ENCODE measurements at places on chromosomes 3 and 15. TPM values are rescaled to one million over a fixed set of nuclear protein-coding genes. Genes with fewer than 3 reads are reported as not detected.

DNA sequence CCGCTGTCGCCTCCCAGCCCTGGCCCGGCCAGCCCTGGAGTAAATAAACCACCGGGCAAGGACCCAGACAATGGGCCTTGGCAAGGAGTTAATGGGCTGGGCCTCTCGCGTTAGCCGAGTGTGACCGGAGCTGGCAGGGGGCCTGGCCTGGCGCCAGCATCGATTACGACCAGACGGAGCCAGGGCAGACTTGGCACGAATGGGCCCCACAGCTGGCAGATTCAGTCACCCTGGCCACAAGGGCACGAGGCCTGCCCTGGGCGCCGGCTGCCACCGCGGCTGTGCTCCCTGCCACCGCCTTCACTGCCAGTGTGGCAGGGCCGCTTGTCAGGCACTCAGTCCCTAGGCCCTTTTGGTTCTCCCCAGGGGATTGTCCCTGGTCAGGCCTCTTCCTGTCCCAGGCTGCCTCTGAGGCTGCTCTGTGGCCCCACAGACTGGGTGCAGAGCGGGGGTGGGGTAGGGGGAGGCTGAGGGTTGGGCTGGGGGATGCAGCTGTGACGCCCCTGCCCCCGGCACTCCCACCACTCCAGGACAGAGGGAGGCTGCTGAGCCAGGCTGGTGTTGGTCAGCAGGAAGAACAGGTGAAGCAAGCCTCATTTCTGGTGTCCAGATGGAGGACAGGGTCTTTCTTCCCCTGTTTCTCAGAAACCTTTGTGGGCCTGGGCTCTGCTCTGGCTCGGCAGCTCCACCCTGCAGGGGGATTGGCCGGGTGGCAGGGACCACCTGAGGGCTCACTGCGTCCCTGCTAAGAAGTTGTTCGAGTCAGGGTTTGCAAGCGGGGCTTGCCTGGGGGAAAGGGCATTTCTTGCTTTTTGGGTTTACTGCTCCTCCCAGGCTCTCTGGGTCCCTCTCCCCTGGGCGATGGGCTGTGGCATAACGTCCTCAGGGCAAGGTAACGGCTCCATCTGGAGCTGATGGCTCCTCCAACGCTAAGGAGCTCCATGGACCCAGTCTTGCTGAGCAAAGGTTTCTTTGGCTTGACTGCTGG lies 30.5 kb upstream of the SRP14 start:
- no peaks in the 10 kb centered on the region for H3K27me3 ChIP-seq
- H3K36me3 ChIP-seq = no peaks in the 10 kb centered on the region
- peak overlapping the region; percentile 84 for H3K27ac ChIP-seq
- peaks cover 19% of the 10 kb centered on the region for H3K4me1 ChIP-seq

GRCh38 chr15:100075229-100075628 lies 266.5 kb downstream of the ADAMTS17 start:
- no peaks in the 10 kb centered on the region for H3K27me3 ChIP-seq
- DNase-seq = no peak
- H3K27ac ChIP-seq = no peak overlapping the region

DNA sequence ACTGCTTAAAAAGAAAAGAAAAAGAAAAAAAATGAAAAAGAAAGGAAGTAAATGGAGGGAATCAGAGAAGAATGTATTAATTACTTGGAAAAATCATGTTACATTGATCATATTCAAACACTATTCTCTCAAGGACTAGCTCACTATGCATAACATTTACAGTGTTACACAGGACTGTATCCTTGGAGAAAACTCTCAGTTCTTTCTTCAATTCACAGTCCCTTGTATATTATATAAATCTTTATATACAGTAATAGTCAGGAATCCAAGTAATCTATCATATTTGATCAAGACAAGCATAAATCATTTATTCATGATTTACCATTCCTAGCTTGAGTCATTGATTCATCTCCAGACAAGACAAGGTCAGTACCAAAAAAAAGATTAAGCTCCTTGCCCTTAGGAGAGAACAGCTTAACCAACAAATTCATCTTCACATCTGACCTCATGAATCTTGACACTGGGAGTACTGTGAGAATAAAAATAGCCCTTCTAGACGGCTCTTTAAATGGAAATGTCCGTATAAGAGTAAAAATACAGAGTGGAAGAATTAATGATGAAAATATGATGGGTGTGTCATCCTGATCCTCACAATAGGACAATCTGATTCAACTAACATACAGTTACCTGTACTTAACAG lies 980.4 kb downstream of the NAALADL2 start:
- no peaks in the 10 kb centered on the region for H3K36me3 ChIP-seq
- no peaks in the 10 kb centered on the region for H3K27me3 ChIP-seq
- no peaks in the 10 kb centered on the region for H3K4me1 ChIP-seq
- H3K27ac ChIP-seq = no peak overlapping the region
- no peak for DNase-seq

CCDC13 gene
- 31.7 TPM for total RNA-seq

ADPRH gene
- total RNA-seq = 1.8 TPM

MASP1 gene
- total RNA-seq = 0.58 TPM

Data from stomach (tissue), 19 donors.